ENCODE measurements at places on chromosomes 5 and 9.

DNA sequence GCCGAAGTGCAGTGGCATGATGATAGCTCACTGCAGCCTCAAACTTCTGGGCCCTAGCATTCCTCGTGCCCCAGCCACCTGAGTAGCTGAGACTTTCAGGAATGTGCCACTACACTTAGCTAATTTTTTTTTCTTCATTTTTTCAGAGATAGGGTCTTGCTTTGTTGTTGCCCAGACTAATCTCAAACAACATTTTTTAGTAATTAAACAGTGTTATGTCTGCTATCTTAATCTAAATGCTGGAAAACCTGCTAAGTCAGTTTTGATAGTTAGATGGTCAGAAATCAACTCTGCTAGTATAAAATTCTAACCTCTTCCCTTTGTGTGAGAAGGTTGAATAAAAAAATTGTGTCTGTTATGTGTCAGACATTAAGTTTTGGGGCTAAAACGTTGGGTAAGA lies 12.4 kb downstream of the G3BP1 start:
- DNase-seq = no peak

DNA sequence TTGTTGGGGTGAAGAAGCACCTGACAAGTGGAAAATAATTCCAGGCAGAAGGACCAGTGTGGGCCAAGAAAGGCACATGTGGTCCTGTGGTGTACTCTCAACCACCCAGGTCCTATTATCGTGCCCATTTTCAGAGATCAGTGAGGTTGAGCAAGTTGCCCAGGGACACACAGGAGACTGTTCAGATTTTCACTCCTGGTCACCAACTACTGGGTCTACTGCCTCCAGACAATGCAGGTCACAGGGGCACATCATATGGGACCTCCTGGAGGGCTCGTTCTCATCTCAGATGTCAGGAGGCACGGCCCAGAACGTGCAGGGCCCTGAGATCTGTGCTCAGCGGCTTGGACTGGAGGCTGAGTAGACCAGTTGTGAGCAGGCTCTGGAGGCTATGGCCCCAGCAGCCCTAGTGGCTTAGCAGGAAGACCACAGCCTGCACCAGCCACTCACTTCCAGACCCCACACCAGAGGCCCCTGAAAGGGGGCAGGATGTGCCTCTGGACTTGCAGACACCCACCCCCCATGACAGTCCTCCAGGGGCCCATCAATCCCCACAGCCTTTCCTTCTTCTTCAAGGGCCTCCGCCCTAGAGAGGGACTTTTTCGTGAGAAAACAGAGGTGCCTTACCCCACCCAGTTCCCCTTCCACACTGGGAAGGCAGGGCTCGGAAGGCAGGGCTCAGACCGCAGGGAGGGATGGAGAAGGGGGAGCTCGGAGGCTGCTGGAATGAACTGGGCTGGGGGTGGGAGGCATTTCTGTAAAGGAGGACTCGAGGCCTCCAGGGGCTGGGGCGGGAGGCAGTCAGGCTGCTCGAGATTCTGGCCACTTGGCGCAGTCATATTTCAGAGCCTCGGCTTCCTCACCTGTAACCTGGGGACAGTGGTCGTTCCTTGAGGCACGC lies 82.7 kb upstream of the NEURL1B start:
- DNase-seq = no peak

- DNase-seq = no peak
Observed at GRCh38 chr9:90900130-90900529, 98.5 kb downstream of the SYK start.

- no peak for DNase-seq
Observed at GRCh38 chr5:68237715-68238114, 22.2 kb downstream of the PIK3R1 start.

DNA sequence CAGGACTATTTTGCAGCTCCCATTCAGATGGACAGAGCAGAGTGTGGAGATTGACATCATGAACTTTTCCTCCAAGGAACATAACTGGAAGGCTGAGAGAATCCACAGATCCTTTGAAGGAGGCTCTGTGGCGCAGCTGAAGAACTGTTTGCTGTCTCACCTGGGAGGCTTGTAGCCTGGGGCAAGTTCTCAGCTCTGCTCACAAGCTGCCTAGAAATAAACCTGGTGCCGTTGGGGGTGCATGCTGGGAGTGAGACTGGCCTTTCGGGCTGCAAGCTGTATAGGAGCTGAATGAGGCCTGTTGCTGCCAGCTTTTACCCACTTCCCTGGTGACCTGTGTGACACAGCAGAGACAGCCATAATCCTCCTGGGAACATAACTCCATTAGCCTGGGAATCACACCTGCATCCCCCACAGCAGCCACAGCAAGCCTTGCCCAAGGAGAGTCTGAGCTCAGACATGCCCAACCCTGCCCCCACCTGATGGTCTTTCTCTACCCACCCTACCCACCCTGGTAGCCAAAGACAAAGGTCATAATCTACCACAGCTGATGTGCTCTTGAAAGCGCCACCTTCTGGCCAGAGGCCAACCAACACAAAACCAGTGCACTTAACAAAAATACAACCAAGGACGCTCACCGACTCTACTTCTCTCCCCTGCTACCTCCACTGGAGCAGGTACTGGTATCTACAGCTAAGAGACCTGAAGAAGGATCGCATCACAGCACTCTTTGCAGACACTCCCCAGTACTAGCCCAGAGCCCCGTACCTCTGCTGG lies 205.1 kb upstream of the MRPS30 start:
- DNase-seq = no peak

DNA sequence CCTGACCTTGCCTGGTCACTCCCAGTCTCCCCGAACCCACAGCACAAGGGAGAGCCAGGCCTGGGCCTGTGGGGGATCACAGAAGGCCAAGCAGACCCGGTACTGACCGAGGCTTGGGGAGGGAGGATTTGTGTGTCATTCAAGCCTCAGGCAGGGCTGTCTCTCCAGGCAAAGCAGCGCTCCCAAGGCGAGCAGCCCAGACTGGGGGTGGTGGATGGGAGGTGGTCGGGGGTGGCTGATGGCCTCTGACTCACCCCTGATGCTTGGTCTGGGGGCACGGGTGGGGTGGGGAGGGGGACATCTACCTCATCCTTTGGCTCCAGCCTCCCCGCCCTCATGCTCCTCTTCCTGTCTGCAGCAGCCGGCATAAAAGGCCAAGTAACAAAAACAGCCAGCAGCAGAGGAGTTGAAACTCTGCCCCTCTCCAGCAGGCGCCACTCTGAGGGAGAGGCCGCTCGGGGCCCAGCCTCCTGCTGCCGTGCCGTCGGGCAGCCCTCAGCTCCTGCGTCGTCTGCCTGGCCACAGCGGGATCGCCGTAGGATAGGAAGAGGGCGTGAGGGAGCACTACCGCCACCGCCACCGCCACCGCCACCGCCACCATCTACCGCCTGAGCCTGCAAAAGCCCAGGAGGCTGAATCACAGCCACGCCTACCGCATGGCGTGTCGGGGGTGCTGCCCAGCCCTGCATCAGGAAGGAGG lies 166.0 kb downstream of the OLFM1 start:
- no peak for DNase-seq

DNA sequence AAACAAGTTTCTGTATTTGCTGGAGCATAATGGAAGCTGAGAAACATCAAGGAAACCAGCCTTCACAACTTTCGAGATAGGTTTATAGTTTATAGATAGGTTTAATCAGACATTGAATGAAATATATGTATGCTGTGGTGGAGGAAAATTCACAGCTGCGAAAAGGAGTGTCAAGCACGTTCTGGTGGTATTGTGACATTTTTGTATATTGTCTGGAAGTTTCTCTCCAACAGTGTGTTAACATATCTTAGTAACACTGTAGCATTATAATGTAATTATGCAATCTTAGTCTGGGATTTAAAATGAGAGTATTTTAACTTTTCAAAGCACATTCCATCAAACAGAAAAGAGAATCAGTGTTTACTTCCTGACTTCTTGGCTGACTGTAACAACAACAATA lies 50.0 kb downstream of the FCHO2 start:
- DNase-seq = no peak
